ENCODE measurements at places on chromosomes 2 and 18. TPM values are rescaled to one million over a fixed set of nuclear protein-coding genes. Genes with fewer than 3 reads are reported as not detected.

Gene UGT1A4
- total RNA-seq = not detected

Gene HS1BP3
- 13.9 TPM for total RNA-seq

- no peak for DNase-seq
Observed at GRCh38 chr2:229231328-229231868, 39.7 kb downstream of the PID1 start.

DNA sequence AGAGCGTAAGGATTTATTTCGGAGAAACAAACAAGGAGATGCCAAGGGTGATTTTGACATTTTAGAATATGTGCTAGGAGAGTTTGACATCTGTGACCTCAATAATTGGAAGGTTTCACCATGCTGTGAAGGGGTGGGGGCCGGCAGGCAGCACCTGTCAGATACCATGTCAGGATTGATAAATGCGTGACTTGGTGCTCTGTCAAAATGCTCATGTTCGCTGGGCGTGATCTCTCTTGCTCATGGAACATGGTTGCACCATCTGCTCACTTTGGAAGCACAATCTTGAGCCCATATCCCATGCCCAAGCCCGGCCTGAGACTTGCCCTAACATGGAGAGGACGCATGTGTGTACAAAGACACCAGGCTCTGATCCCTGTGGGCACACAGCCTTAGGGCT, 347.6 kb downstream of the RNF144A start:
- DNase-seq = no peak
